Activated T-cell treated with anti-CD3 and anti-CD28 coated beads, Interleukin-2, amount 50 U/mL, for 1 hour (primary cell): ENCODE measurements at places on chromosomes 13 and 19.

- no peak for DNase-seq
Measured at GRCh38 chr19:54572696-54573311, 786 bp upstream of the LILRA2 start.

DNA sequence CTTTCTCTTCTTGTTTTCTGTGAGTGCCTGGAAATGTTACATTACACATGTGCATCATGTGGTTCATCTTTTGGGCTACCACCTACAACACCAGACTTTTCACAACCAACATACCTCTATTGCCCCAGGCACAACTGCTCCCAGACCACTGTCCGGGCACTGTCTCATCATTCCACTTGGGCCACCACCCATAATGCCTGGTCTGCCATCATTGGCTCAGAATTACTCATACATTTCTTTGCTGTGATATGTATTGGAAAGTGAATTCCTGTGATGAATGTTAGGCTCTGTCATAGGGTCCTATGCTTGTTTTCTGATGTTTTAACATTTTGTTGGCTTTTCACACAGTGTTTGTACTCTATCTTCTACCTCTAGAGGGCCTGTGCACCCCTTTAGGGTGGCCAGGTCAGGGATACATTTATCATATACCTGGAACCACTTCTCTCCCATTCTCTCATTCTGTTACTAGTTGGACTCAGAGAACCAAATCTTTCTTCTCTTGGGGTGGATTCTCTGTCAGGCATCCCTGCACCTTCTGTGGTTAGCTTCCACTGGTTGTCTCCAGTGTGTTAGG, 172.8 kb downstream of the NHLRC3 start:
- DNase-seq = no peak

- no peak for DNase-seq
Measured at GRCh38 chr19:45302416-45302815, 20.3 kb downstream of the CKM start.

DNA sequence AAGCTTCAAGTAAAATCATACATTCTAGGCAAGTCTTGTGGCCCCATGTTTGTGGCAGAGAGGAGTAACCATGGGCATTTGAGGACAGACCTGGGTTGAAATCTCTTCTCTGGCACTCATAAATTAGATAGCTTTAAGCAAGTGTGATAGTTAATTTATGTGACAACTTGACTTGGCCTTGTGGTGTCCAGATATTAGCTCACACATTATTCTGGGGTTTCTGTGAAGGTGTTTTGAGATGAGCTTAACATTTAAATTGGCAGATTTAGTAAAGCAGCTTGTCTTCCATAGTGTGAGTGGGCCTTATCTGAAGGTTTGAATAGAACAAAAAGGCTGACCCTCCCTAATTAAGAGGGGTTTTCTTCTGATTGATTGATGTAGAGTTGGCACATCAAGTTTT, 161.4 kb upstream of the SPRY2 start:
- DNase-seq = no peak

- DNase-seq = no peak
Measured at GRCh38 chr13:31136724-31137123, 25.0 kb downstream of the HSPH1 start.
